NCI-H460 (cell line): ENCODE measurements at places on chromosomes 16 and 17. TPM values are rescaled to one million over a fixed set of nuclear protein-coding genes. Genes with fewer than 3 reads are reported as not detected.

DNA sequence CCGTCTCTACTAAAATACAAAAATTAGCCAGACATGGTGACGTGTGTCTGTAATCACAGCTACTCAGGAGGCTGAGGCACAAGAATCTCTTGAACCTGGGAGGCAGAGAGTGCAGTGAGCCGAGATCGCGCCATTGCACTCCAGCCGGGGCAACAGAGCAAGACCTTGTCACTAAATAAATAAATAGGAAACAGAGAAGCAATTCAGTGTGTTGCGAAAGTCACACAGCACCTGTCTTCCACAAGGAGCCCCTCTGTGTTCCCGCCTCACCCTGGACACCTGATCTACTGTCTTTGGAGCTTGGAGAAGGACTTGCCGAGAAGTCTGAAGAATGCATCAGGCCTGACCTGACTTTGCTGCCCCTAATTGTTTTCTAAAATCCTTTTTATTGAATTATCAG, 3.5 kb upstream of the CDH1 start:
- DNase-seq: no peak

DNA sequence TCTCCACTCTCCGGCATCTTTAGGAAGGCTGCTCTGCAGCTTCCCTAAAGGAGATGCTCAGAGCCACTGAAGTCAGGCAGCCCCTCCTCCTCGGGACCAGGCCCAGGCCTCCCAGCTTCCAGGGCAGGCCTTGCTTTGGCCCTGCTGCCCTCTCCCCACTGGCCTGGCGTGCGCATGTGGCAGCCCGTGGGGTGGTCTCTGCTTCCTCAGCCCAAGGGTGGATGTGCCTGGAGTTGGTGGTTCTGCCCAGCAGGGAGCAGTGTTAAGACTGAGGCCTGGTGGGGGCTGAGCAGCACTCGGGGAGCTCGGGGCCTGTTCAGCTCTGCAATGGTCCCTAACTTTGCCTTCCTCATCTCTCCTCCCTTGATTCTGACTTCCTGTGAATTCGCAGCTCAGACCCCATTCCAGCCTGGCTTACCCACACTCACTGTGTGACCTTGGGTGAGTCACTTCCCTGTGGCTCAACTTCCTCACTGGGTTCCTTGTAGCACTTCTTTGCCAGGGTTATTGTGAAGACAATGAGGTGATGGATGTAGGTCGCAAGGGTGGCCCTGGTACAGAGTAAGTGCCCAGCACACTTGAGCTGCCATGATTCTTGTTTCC, 63.2 kb downstream of the NKD1 start:
- no peak for DNase-seq

DNA sequence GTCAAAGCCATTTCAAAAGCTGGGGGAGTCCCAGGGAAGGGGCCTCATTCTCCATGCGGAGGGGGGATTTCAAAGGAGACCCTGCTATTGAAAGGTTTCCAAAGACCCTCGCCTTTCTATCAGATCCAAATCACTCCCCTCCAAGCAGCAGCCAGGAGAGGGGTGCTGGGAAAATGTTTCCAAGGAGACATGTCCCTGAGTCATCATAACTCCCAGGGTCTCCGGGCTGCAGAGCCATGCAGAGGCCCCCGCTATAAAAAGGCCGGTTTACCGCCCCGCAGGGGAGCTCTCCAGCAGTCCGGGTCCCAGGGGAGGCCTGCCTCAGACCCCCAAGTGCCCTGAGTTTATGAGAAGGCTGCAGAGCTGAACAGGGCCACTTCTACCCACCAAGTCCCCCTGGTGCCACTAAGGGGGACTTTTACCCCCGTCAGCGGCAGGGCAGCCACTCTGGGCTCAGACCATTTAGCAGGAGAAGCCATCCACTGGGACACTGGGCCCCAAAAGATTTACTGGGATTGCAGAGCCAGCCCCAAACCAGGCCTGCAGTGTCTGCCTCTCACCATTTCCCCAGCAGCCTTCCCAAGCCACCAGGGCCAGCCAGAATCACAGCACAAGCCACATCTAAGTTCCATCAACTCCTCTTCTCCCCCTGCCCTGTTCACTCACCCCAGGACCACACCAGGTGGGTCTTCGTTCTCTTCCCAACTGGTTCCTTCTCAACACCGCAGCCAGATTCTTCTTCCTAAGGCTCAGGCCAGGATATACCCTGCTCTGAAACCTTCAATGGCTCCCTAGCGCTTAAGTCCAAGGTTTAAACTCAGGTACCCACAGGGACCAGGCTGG, 234.4 kb downstream of the ZNF423 start:
- no peak for DNase-seq

DNA sequence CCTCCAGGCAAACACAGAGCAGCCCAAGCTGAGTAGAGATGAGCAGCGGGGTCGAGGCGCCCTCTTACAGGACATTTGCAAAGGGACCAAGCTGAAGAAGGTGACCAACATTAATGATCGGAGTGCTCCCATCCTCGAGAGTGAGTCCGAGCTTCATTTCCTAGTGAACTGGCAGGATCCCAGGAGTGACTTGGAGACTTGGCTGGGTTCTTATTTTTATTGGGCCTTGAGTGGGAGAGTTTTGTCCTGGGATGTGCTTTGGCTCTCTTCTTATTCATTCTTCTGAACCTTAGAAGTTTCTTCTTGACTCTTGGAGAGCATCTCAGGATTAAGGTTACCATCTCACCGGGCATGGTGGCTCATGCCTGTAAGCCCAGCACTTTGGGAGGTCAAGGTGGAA, 27.2 kb upstream of the CDC6 start:
- DNase-seq: no peak

GRCh38 chr16:47780213-47780875, 319.2 kb downstream of the PHKB start:
- no peak for DNase-seq

DNA sequence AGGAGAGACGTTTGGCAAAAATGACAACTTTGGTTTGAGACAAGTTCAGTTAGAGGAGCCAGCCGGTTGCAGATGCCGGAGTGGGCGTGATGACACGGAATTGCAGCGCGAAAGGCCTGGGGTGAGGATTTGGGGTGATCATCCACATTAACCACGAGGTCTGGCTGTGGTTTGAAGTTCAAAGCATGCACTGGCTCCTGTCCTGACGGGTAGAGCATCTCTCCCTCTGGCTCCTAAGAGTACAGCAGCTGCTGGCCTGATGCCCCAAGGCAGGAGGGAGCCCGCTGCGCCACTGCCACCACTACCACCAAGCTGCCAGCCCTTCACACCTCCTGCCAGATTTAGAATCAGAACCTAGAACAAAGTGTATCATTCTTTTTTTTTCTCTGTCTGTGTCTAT, 3.7 kb downstream of the RHBDL3 start:
- no peak for DNase-seq

DNA sequence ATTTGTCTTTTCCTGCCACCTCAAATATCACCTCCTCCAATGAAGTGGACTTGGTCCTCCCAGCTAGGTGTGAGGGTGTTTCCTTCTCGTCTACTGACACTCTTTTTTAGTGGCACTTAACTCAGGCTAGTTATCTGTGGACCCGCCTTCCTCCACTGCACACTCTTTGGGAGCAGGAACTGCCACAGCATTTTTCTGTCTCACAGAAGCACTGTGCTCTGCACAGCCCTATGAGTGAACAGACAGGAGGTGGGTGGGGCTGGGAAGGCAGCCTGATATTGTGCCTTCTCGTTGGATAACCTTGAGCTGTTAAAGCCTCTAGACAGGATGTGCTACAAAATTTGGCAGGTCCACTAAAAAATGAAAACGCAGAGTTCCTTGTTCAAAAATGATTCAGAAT, 31.9 kb upstream of the HOXB13 start:
- DNase-seq: no peak

DNA sequence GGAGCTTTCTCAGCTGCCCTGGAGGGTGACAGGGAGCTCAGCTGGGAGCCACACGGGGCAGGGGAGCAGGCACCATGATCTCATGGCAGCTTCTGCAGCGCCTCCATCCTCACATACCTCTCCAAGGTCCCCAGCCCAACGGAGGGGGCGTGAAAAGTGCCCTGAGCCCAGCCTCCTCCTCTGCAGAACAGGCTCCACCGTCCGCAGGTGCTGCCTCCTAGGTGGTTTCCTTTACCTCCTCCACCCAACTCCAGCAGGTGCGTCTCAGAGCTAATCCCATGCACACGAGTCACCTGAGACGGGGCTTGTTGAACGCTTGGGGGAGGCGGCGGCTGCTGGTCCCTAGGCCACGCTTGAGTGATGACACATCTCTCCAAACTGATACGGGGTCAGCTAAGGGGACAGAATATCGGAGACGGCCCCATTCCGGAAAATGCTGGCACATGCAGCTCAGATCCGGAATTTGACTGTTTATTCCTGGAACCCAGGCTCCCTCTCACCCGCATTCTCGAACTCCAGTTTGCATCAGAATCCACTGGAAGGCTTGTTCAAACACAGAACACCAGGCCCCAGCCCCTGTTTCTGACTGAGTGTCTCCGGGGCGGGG, 387 bp upstream of the SLC38A8 start:
- no peak for DNase-seq

- no peak for DNase-seq
These were observed 28.0 kb downstream of the LLGL2 start for GRCh38 chr17:75553295-75554110.

The PYY gene
- total RNA-seq: not detected in 2 replicates

The ZFPM1 gene
- total RNA-seq: 0.67 and 0.95 TPM in 2 replicates

The FOXO3B gene
- 3.4 and 4.1 TPM in 2 replicates for total RNA-seq

The PRCD gene
- not detected in 2 replicates for total RNA-seq

The FOXJ1 gene
- not detected in 2 replicates for total RNA-seq

The ICAM2 gene
- not detected in 2 replicates for total RNA-seq
